ENCODE measurements at places on chromosomes 1 and 21.

DNA sequence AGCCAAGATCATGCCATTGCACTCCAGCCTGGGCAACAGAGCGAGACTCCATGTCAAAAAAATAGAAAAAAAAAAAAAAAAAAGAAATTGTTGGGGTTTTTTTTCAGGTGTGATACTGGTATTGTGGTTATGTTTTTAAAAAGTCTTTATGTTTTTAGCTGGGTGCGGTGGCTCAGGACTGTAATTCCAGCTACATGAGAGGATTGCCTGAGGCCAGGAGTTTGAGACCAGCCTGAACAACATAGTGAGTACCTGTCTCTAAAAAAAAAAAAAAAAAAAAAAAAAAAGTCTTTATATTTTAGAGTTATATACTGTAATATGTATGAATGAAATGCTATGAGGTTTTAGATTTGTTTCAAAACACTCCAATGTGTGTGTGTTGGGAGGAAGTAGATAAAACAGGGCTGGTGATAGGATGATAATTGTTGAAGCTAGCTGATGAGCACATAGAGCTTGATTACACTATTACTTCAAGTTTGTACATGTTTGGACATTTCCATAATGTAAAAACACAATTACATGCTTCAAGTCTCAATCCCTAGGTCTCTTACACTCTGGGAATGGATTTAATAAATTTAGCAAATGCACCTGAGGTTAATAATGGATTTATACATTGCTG, 30.2 kb upstream of the ATP5PO start:
- DNase-seq: no peak

GRCh38 chr1:20552728-20553445, 514 bp downstream of the FAM43B start:
- DNase-seq: no peak

DNA sequence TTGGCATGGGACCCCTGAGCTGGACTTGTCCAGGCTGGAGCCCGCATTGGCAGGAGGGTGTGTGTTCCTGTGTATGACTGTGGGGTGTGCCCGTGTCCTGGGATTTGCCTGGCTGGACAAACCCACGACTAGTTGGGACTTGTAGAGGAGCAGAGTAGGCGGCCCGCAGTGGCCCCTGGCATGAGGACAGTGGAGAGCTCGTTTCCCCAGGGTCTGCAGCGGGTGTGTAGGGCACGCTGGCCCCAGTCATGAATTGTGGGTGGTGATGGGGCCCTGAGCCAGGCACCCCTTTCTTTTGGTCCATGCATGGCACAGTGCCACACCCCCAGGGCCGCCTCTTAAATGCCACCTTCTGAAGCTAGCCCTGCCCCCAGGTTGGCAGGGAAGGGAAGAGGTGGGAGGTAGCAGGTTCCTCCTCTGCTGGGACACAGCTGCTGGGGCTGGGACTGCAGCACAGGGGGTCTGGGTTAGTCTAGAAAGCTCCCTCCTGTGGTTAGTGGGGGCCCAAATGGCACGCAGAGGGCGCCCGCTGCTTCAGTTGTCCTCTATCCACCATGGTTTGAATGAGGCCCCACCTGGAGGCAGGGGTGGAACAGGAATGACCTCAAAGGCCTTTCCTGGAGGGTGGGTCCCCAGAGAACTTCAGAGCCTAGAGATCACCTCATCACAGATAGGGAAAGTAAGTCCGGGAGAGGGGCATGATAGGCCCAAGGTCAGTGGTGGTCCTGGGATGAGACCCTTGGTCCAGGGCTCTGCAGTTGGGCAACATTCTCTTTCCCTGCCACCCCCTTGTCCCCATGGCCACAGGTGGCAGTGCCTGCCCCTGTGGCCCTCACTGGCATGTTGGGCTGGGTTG, 4.1 kb downstream of the CROCC start:
- DNase-seq: no peak

DNA sequence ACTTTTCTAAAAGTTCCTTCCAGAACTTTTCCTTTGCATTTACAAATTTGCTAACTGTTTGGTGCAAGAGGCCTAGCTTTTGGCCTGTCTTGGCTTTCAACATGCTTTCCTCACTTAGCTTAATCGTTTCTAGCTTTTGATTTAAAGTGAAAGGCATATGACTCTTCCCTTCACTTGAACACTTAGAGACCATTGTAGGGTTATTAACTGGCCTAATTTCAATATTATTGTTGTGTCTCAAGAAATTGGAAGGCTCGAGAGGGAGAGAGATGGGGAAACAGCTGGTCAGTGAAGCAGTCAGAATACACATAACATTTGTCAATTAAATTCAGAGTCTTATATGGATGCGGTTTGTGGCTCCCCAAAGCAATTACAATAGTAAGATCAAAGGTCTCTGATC, 63.0 kb upstream of the MPC2 start:
- DNase-seq: no peak

DNA sequence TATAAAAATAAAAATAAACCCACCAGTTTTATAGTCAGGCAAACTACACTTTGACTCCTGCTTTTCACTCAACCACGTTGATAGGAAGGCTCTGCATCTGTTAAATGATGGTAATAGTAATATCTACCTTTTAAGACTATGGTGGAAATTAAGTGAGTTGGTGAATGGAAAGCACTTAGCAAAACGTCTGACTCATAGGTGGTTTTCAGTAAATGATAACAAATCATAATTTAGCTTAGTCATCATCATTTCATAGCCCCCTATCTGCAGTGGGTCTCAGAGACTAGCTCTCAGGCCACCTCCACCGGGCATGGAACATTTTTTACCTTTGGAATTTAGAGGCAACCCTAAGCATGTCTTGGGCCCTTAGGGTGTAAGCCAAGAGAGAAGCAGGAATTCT, 160.0 kb downstream of the PDE4B start:
- DNase-seq: no peak

GRCh38 chr21:45630876-45631275, 12.6 kb upstream of the PCBP3 start:
- DNase-seq: no peak

DNA sequence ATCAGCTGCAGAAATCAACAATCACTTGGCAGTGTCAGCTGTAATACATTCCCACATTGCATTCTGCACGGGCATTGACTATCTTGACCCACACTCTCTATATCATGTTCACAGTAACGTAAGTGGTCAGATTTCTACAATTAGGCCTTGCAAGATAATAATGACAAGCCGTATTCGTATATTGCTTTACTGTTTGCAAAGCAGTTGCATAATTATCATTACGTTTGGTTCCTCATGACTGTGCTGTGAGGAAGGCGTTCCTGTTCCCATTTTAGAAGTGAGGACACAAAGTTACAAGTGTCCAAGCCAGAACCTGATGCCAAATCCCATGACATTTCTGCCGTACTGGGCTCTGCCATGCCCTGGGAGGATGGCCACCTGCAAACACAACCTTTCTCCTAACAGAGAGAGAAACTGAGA, 53.5 kb upstream of the TARBP1 start:
- DNase-seq: no peak

DNA sequence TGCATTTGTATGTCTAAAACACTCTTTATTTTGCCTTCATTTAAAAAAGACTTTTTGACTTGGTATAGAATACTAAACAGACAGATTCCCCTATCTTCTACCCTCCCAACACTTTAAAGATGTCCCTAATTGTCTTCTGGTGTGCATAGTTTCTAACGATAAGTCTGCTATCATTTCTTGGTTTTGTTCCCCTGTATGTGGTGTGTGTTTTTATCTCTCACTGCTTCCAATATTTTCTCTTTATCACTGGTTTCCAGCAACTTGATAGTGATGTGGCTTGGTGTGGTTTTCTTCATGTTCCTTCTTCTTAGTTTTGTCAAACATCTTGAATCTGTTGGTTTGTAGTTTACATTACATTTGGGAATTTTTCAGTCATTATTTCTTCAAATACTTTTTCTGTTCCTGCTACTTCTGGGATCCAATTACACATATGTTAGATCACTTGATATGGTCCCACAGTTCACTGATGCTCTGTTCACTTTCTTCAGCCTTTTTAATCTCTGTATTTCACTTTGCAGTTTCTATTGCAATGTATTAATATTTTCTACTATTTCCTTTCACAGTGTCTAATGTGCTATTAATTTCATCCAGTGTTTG, 23.2 kb downstream of the F5 start:
- no peak for DNase-seq

- DNase-seq: peak; percentile 77
Measured at GRCh38 chr1:7389201-7389905, 381.7 kb upstream of the VAMP3 start.

Measured in spleen (tissue), 13 donors.